IPS-NIHi11 (cell line): ENCODE measurements at places on chromosomes 11 and 22.

GRCh38 chr22:21672107-21672629 is 6.4 kb downstream of the PPIL2 start:
- no peak for DNase-seq

- DNase-seq = no peak
Observed at GRCh38 chr11:57391539-57391938, 1.1 kb upstream of the PRG2 start.

DNA sequence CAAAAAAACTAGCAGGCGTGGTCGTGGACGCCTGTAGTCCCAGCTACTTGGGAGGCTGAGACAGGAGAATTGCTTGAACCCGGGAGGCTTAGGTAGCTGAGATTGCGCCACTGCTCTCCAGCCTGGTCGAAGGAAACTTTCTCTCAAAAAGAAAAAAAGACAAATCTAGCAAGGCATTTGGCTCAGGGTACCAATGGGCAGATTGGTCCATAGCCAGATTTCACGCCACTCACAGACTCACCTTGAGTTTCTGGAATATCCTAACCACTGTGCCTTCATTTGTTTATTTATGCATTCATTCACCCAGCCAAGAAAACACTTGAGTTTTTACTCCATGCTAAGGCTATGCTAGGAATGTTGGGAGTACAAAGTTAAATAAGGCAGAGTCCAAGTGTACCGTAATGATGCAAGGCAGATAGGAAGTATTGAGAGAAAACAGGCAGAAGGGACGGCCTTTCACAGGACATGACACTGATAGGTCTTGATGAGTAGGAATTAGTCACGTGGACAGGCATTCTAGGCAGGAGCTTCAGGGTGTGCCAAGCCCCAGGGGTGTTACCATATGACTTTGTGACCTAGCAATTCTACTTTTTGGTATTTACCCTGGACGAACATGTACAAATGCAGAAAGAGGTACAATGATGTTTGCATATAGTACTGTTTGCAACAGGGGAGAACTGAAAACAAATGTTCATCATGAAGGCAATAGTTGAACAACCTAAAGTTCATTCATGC is 3.0 kb upstream of the PACSIN3 start:
- no peak for DNase-seq

GRCh38 chr11:96242971-96243647 is 99.9 kb downstream of the MAML2 start:
- peak; percentile 94 for DNase-seq

GRCh38 chr11:96265220-96265737 is 77.7 kb downstream of the MAML2 start:
- DNase-seq = no peak

DNA sequence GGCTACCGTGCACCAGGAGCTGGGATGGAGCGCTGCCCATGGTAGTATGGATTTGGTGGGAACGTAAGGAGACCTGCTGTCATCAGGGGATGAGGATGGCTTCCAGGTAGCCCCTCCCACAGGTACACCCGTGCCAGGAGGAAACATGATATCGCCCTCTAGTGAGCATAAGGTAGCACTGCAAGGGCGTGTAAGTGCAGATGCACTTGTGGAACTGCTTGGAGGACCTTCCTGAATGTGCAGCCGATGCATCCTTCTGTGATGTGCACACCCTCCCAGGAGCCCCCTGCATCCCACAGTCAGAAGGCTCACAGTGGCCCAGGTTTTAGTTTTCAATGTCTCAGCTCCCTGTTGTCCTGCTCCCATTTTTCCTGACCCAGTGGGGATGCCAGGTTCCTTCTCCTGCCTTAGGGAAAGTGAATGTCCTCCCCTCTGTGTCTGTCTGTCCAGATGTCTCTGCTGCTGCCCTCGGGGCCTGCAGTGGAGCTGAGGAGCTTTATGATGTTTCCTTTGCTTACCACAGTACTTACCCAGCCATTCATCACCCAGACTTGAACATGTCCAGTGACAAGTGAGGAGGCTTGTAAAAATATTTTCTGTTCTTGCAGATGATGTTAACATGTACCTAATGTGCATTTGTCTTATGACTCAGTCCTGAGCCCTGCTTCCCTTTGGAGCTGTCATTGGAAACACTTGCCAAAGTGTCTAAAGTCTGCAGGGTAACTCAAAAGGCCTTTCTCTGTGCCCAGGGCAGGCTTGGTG is 49.2 kb downstream of the DBX1 start:
- DNase-seq = peak; percentile 91

DNA sequence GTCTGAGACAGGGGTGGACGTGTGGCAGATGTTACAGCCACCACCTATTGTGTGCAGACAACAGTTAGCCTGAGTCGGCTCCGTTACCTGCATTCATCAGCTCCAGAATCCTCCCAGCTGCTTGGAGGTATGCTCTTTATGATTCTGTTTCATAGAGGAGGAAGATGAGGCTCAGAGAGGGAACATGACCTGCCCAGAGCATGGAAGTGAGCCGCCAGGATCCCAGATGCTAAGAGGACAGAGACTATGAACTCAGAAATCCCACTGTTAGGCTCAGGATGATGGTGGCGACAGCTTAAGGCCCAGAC is 1.5 kb downstream of the EMID1 start:
- DNase-seq = no peak

GRCh38 chr22:27987557-27987956 is 68.5 kb upstream of the PITPNB start:
- no peak for DNase-seq

GRCh38 chr11:109914038-109914437 is 179.2 kb upstream of the ZC3H12C start:
- DNase-seq = peak; percentile 29

DNA sequence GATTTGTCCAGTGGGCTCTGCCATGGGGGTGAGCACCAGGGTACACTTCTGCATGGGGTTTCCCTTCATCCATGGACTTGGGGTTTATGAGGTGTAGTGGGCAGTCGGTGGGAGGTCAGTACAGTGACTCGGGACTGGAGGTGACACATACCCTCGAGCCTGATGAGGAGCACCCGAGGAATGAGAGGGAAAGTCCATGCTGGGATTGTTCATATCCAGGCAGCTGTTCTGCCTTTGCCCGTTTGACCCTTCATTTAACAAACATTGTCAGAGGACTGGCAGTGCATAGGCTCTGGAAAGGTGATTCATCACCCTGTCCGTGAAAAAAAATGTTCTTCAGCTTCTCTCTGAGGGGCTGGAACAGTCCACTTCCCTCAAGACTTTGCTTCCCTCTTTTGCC is 2.7 kb downstream of the NAV2 start:
- DNase-seq = no peak

- no peak for DNase-seq
Observed at GRCh38 chr11:133952199-133953190, 4.3 kb downstream of the IGSF9B start.
